ENCODE measurements at places on chromosomes 3 and 15.

- DNase-seq, result no peak
Observed at GRCh38 chr3:147218965-147219364, 187.4 kb downstream of the ZIC4 start.

- DNase-seq, result peak; percentile 43
Observed at GRCh38 chr15:78938658-78939488, 6.0 kb downstream of the CTSH start.

DNA sequence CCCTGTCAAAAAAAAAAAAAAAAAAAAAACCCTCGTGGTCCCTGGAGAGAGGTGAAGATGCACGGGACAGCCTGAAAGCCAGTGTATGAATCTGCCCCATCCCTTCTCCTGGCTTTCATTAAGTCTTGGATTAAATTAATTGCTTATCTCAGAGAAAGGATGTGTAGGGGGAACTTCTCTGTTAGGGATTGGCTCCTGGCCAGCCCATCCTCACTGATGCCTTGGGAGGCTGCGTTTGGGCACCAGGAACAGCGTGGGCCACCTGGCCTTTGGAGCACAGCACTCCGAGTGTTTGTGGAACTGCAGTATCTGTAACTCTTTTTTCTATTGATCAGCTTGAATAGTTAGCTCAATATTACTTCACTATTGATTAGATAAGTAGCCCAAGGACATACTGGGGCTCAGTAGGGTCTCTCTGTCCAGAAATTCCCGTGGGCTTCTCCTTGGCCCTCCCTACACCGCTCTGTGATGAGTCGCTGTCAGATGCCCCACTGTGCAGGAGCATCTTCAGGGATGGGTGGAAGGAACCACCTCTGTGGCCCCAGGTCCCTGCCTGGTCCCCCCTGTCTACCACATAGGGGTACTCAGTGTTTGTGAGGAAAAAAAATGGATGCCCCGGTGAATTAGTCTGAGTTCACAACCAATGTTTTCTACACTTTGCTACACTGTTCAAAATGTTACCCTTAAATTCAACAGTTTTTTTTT, 2.0 kb downstream of the PXYLP1 start:
- no peak for DNase-seq

DNA sequence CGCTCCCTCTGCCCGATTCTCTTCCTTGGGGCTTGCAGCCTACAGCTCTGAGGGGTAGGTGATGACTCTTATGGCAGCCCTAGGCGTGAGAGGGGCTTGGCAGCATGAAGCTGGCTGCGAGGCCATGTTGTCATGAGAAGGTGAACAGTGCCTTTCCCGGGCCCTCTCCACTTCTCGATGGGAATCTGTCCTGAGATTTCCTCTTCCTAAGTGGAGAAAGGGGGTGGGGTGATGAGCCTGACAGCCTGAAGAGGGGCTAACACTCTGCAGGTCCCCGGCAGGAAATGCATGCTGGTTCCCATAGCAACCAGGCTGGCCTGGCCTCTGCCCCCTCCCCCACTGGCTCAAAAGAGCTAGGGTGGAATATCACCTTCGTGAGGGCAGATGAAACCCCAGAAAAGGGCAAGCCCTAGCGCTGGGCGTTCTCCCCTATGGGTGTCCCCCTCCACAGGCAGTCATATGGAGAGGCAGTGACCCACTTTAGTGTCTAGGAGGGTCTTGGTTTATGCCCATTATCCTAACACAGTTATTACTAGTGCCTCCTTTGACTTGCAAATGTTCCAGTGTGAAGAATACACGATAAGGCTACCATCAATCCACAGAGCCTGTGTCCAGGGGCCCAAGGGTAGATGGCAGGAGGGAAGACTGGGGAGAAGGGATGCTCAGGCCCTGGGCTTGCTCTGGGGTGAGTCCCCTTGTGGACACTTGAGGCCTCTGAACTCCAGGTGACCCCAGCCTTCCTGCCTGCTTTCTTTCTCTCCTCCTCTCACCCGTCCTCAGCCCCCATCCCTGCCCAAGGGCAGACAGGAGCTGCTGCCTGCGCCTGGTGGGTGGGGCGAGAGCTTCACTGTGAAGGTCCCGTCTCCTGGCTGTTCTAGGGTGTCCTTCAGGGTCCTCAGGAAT, 13.2 kb downstream of the EPHB3 start:
- DNase-seq, result no peak

- no peak for DNase-seq
Observed at GRCh38 chr3:130604806-130605205, 87.8 kb downstream of the COL6A6 start.

GRCh38 chr15:48865370-48866079, 12.4 kb upstream of the EID1 start:
- DNase-seq, result no peak

- DNase-seq, result no peak
Observed at GRCh38 chr3:12750658-12751071, 8.4 kb downstream of the TMEM40 start.

DNA sequence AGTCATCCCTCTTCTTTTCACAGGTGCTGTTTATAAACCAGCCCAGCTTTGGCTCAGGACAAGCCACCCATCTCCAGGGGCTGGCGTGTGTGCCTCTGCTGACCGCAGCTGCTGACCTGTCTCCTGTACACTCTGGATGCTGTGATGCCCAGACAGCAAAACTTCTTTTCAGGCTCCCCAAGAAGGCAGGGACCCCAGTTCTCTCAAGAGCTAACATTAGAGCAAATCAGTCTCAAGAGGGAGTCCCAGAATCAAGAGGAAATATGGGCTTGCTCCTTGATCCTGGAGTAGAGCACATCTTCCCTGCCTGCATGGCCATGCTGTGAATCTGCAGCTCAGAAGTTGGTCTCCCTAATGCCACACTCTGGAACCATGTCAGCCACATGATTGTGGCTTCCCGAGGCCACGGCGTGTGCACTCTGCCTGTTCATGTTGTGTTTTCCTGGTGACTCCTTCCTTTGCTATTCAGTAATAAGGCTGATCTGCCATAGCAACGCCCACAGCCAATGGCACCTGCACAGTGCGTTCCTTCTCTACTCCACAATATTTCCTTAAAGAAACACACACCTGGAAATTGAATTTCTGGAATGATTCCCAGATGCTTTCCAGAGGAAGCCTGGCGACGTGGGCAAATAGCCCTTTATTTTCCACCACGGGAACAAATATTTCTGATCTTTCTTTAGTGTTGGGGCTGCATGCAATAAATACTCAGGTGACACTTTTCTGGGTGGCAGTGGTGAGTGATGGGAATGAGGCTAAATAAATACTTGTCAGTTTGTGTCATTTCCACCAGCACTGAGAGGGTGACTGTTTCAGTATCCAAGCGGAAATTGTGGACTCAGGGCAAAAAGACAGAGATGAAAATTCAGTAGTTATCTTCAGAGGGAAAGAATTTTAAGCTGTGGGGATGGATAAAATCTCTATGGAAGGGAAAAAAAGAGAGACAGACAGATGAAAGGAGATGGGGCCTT, 21.9 kb upstream of the THSD4 start:
- DNase-seq, result no peak

DNA sequence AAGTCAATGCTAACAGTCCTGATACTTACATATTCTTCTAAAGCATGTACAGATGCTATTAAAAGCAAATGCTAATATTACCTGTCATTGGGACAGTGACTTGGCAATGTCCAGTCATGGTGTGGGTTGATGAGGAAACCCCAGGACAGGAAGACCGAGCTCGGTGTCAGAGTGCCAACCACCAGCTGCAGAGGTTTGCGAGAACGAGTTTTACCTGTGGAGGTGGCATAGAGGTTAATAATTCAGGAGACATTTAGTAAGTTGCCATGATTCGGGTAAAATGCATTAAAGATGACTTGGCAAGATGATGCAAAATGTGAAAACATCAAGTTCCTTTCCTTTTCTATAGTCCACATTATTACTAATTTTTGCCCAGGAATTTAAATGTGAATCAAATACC, 94.5 kb downstream of the ABI3BP start:
- DNase-seq, result no peak

GRCh38 chr3:116240261-116240660, 205.0 kb downstream of the LSAMP start:
- DNase-seq, result no peak

DNA sequence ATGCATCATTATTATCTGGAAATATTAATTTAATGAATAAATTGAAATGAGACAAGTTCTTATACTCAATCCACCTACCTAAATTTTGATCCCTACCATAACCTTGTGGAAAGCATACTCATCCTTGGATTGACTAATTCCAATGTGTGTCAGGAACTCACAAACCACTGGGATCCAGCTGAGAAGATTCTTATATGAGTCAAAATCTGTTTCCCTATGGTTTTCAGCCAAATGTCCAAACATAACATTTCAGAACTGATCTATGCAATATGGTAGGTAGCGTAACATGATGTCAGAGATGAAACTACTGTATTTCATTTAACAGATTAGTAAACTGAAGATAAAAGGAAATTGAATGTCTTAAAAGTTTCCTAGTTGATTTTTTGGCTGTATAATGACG, 250.0 kb downstream of the PLOD2 start:
- no peak for DNase-seq

DNA sequence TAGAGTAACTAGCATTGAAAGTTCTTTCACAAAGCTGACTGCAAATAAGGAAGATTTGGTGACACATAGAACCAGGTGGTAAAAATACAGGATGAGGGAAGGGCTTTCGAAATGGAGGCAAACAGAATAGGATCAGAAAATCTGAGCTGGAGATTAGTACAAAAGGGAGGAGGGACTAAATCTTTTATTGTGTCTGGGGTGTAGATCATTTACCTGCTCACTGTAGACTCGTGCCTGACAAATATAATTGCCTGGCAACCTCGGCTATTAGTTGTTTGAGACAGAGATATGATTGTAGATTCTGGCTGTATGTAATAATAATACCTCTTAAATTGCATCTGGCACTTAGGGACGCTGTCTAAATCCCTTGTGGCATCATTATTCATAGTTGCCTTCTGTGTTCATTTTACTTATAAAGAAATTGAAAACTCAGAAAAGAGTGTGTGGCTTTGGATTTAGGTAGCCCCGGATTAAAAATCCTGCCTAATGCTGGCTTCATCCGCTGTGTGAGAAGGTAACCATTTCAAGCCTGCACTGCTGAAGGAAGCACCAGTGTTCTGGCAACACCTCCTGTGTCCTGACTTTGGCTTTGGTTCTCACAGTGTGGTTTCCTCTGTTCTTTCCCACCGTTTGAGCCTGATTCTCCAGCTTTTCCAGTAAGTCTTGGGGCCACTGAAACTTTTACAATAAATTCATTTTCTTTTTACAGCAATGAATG, 25.0 kb upstream of the GPR160 start:
- no peak for DNase-seq

- no peak for DNase-seq
Observed at GRCh38 chr3:162492446-162493081, 996.0 kb downstream of the OTOL1 start.
